ENCODE measurements at places on chromosomes 16 and 17.

- DNase-seq = no peak
These were observed 21.4 kb downstream of the BAHCC1 start for GRCh38 chr17:81416612-81417011.

- no peak for DNase-seq
These were observed 5.1 kb upstream of the KRT16 start for GRCh38 chr17:41617698-41618097.

DNA sequence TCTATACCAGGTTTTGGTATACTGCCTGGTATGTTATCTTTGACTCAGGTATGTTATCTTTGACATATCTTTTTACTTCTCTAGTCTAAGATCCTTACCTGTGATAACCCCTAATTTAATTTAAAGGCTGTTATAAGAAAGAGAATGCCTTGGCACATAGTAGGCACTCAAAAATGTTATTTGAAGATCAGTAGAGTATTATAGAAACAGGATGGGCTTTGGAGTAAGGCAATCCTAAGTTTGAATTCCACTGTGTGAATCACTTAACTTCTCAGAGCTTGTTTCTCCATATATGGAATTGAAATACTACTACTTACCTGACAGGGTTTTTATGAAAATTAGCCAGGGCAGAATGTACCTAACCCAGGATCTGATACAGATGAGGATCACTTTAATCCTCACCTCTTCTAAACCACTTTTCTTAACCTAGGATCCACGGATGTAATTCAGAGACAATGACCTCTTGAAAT, 1.2 kb downstream of the BRIP1 start:
- DNase-seq = no peak

DNA sequence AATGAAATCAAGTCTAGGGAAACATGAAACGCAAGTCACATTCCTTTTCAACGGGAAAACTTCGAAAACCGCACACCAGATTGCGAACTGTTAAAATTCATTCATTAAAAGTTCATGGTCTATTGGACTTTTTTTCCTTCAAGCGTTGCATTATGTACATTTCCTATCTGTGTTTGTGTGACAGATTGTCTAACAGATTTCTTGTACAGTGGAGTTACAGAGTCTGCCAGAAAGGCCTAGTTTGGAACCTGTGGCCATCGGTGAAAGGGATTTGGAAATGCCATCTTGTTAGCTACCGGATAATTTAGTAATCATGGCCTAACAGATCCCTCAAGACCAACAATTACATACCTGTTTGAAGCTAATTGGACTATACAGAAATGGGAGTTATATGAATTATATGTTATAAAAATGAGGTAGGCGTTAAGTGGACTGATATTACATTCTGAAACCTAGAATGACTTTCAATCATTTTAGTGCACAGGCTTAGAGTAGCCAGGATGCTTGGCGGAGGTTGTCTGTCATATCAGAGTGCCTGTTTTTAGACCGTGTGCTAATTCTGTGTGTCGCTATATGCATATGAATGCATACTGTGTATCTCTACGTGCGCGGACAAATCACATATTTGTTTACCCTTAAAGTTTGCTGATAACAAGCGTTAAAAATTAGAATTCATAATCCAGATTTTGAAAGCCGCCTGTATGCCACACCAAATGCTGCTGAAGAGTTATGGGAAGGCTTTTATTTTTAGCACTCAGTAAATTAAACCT, 885.4 kb upstream of the RBFOX1 start:
- no peak for DNase-seq

- DNase-seq = no peak
These were observed 659.2 kb upstream of the SOX9 start for GRCh38 chr17:71461498-71462169.

DNA sequence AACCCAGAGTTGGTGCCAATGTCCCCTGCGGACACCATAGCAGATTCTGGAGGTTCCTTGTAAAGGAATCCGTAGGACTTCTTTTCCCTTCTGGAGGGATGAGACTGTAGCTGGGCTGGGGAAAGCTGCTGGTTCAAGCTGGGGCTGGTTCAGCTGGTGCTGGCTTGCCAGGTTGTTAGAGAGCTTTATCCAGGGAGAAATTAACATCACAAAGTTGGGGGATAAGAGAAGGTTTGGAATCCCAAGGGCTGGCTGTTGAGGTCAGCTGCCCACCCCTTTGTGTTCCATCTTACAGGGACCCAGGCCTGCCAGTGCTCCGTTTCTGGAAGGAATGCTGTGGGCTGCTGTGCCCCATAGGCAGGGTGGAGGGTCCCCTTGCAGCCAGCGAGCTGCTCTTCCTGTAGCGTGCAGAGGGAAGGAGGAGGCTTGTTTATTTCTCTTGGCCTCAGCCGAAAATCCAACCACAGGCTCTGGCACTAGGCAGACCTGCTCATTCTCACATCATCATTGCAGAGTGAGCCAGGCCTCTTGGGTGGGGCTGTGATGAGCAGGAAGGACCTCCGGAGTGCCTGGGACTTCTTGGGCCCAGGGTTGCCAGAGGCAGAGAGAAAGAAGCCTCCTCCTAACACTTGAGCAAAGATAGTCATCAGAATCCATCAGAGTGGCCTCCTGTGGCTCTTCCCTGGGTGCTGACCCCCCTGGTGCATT, 251.1 kb downstream of the SEC14L1 start:
- no peak for DNase-seq

GRCh38 chr17:16879686-16880085, 92.2 kb downstream of the TNFRSF13B start:
- no peak for DNase-seq

DNA sequence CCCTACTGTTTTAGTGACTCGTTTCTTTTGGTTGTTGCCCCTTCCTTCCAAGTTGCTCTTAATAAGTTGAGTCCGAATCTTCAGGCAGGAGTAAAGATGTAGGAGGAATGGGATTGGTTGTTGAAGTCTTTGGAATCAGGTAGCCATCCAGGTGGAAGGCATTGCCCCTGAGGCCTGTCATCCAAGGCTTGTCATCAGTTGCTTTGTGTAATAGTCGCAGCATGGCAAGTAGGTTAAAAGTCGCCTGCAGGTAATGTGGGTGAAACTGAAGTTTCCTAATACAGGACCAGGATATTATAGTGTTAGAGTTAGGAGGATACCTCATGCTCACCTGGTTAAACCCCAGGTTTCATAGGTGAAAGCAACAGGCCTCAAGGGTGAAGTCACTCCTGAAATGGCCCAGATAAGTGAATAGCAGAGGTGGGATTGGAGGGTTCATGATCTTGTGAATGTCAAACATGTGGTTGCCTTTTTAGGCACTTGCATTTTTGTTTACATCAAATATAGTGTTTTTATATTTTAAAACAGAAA, 934 bp downstream of the PCTP start:
- no peak for DNase-seq
